Amniotic stem cell (primary cell): ENCODE measurements at places on chromosomes 12 and 14.
A peak's percentile ranks its signal among the peaks of the same experiment; 100 is the strongest.

DNA sequence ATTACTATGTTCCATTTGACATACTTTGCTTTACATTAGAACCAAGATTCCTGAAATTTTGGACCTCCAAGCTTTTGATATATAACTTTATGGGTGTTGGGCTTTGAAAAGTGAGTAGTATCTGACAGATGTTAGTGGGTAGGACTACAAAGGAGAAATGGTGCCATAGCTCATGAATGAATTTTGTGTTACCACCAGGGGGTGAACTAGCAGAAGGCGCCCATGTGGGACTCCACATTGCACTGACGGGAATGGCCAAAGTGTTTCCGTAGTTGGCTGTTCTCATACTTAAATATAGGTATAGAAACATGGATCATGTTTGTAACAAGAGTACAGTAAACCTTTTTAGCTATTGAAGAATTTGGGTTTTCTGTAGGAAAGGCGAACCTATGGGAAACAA, 337.5 kb downstream of the FLRT2 start:
- no peak for DNase-seq

- no peak for DNase-seq
Measured at GRCh38 chr14:31326111-31326510, 94.2 kb downstream of the HEATR5A start.

- DNase-seq: no peak
Measured at GRCh38 chr12:27733052-27733656, 22.5 kb downstream of the MRPS35 start.

DNA sequence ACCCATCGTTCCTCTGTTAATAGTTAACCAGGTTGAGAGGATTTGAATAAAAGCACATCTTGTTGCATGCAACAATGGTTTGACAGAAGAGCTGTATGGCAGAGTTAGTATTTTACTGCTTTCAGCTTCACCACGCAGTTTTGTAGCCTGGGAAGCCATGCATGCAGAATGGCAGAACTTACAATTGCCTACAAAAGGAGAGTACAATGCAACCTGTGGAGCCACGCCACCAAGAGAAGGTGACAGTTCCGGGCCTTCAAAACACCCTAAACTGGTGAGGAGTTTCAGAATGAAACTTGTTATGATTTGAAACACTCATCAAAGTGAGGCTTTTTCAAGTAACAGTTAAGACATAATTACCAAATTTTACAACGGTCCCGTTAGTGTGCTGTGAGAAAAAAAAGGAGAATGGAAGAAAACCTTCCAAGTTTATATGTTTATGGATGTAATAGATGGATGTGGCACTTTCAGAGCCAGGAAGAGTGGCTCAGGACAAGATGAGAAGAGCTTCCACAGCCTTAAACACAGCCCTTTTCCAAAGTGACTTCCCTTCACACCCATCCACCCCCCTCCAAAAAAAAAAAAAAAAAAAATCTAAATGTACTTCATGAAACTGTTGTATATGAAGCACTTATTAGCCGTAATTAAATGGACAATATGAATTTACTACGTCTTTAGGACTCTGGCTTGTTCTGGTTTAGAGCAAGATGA, 158.7 kb downstream of the EGLN3 start:
- no peak for DNase-seq

- DNase-seq: no peak
Measured at GRCh38 chr14:92461891-92462290, 51.7 kb upstream of the RIN3 start.

- DNase-seq: no peak
Measured at GRCh38 chr12:81440001-81440400, 319.1 kb downstream of the PPFIA2 start.

GRCh38 chr14:65164068-65164824, 61.9 kb upstream of the MAX start:
- DNase-seq: peak; percentile 21

GRCh38 chr14:102661614-102662013, 69.2 kb downstream of the RCOR1 start:
- DNase-seq: no peak

- DNase-seq: no peak
Measured at GRCh38 chr14:52852810-52853521, 61.6 kb upstream of the GNPNAT1 start.

DNA sequence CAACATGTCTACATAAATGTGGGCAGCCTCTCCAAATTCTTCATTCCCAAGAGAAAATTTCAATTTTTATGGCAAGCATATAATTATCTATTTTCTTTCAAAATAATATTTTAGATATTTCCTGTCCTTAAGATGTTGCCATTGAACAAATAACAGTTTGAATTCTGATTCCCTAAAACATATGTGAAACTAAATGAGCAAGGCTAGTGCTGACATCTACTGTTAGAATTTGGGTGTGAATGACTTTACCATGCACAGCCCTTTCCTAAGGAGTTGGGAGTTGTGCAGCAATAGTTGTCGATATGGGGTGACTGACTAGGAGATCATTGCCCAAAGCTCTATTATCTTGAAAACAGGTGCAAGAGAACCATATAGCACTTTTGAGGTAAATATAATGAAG, 108.2 kb upstream of the SLC38A4 start:
- peak; percentile 39 for DNase-seq

DNA sequence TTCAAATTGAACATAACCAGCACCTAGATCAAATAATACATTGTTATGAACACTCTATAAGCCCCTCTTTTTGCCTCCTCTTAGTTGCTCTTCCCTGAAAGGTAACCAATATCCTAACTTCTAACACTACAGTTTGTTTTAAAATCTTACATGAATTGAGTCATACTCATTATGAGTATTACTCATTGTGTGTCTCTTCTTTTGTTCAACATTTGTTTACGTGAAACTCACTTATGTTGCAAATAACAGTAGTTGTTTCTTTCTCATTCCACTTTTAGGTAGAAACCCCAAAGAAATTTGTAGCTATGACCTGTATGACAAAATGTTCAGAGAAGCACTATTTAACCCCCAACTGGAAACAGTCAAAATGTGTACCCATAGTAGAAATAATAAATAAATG, 6.6 kb downstream of the LRRC9 start:
- DNase-seq: no peak

- DNase-seq: no peak
Measured at GRCh38 chr14:105862581-105863239, 336.3 kb downstream of the TMEM121 start.
